ENCODE measurements at places on chromosomes 16 and 17.

DNA sequence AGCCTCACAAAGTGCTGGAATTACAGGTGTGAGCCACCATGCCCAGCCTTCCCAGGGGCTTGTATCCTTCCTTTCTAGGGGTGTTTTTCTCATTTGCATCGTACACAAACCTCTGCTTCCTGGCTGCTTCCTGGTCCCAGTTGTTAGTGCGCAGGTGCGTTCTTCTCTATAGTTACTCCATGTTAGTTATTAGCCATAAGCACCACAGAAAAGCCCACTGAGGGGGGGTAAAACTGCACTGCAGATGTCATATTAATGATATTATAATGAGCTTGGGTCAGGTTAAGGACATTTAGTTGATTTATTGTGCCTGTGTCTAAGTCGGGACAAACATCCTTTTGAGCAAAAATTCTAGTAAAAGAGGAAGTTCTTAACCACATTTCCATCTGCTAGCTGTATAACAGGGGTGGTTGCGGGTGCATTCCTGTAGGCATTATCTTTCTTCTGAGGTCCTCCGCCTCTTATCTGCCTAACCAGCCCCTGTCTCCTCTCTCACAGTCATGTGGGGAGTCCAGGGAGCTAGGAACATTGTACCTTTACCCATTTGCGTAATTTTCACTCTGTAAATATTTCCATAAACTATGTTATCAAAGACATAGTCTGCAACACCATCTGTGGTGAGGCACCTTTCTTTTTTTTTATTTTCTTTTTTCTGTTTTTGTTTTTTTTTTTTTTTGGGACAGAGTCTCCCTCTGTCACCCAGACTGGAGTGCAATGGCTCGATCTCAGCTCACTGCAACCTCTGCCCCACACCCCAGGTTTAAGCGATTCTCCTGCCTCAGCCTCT, 23.6 kb upstream of the ATF7IP2 start:
- no peak for DNase-seq

DNA sequence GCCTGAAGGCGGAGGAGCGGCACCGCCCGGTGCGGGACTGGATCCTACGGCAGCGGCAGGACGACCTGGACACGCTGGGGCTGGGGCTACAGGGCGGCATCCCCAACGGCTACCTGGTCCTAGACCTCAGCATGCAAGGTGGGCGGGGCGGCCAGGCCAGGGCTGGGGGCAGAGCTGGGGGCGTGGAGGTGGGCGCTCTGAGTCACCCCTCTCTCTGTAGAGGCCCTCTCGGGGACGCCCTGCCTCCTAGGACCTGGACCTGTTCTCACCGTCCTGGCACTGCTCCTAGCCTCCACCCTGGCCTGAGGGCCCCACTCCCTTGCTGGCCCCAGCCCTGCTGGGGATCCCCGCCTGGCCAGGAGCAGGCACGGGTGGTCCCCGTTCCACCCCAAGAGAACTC, 7.9 kb downstream of the MSLN start:
- DNase-seq = no peak

GRCh38 chr16:48014349-48015135, 141.3 kb downstream of the ABCC12 start:
- DNase-seq = no peak

DNA sequence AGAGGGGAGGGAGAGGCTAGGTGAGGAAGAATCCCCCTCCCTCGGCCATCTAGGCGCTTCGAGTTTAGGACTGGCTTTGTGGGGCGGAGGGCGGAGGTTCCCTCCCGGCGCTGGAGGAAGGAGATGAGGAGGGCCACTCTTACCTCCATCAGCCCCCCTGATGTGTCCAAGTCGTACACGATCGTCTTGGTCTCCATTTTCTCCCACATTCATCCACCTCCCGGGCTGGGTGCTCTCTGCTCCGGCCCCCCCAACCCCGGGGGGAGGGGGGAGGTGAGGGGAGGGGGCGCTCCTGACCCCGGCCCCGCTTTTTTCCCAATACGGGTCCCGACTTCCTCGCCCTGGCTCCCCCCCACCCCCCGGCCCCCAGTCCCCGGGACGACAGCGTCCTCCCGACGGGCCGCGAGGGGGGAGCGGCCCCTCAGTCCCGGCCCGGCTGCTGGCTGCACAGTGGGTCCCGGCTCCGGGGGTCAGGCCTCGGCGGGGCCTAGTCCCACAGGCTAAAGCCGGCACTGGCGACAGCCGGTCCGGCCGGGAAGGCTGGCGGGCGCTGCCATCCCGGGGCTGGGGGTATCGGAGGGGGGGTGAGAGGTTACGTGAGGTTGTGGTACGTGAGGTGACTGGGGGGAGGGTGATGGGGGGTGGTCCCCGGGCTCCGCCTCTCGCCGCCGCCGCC, 428 bp downstream of the PHF12 start:
- no peak for DNase-seq

GRCh38 chr16:56609463-56609921, 1.1 kb downstream of the MT2A start:
- DNase-seq = peak; percentile 82

GRCh38 chr17:4499431-4500190, 930 bp downstream of the SPNS2 start:
- DNase-seq = peak; percentile 45

GRCh38 chr17:41599680-41600079, 12.9 kb downstream of the KRT16 start:
- no peak for DNase-seq

- DNase-seq = peak; percentile 59
These were observed 139.4 kb downstream of the C16orf78 start for GRCh38 chr16:49513040-49513439.

DNA sequence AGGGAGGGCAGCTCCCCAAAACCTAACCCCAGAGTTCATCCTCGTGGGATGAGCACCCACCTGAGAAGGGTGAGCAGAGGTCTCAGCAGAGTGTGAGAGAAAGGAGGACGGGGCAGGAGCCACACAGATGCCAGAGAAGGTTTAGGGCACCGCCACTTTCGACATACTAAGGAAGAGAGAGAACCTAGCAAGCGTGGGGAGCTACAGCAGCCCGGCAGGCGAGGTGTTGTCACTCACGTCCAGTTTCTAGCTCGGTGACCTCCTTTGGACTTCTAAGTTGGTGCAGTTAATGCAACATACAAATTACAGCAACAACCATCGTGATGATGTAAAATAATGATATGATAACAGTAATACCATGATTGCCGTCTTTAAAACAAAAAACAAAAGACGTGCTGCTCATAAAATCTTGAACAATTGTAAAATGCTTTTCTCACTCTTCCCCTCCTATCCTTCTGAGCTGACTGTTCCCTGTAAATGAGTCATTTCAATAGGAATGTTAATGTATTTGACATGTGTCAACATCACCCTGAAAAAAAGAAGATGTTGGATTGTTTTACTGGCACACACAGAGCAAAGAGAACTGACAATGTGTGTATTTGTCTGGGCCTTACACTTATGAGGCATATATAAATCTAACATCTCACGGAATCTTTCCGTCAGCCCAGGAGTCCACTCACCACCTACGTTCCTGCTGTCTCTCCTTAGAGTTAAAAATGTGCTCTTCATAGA, 158.2 kb upstream of the MAF start:
- DNase-seq = no peak

- DNase-seq = peak; percentile 35
These were observed 258.2 kb downstream of the PARN start for GRCh38 chr16:14371778-14372431.

GRCh38 chr16:85436636-85437165, 176.4 kb upstream of the GSE1 start:
- no peak for DNase-seq

- no peak for DNase-seq
These were observed 9.4 kb downstream of the LPO start for GRCh38 chr17:58247511-58248363.

DNA sequence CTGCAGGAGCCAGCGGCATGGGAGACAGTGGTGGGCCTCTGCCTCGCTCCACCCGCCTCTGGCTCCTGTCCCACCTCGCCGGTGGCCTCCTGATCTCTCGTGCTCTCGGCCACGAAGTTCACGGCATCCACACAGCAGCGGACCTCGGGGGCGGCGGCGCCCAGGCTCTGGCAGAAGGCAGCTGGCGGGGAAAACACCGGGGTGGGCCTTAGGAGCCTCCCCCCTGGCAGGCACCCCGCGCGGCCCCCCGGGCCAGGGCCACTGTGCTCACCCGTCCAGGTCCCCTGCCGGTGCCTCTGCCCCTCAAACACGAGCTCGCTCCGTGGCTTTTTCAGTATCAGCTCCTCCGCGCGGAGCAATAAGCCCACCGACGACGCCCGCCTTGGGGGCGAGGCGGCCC, 409 bp upstream of the C17orf107 start:
- no peak for DNase-seq

- no peak for DNase-seq
These were observed 755 bp downstream of the RPL3L start for GRCh38 chr16:1953734-1954133.

DNA sequence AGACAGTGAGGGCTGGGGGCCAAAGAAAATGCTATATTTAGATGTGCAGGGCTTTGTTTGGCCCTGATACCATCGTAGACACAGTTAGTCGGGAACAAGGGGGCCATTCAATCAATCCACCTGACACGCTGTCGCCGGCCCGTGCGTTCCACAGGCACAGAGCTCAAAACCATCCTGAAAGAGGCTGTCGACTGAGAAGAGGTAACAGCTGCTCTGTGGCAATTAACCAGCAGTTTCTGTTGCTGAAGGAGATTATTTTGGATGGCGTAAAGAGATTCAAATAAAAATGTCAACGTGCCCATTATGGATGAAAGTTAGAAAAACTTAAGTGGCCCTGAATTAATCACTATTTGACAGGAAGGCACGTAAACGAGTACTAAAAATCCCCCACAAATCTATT, 276.2 kb upstream of the IRX5 start:
- no peak for DNase-seq

GRCh38 chr17:48351911-48352332, 78.1 kb downstream of the SKAP1 start:
- DNase-seq = peak; percentile 31

DNA sequence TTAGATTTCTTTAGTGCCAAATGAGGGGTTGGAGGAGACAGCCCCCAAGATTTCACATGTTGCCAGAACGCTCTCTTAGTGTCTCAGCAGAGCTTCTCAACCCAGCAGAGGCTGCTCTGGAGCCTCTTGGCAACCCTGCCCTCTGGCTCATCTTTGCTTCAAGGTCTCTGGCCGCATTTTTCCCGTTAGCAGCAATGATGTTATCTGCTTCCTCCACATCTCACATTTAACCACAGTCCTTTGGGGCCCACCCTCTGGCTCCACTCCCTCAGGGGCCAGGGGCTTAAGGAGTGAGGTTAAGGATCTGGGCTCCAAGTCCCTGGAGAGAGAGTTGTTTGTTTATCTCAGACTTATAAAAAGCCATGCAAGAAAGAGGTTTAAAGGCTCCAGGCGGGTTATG, 3.3 kb upstream of the XYLT1 start:
- DNase-seq = no peak

- no peak for DNase-seq
These were observed 39.4 kb upstream of the CHMP6 start for GRCh38 chr17:80952291-80952690.

DNA sequence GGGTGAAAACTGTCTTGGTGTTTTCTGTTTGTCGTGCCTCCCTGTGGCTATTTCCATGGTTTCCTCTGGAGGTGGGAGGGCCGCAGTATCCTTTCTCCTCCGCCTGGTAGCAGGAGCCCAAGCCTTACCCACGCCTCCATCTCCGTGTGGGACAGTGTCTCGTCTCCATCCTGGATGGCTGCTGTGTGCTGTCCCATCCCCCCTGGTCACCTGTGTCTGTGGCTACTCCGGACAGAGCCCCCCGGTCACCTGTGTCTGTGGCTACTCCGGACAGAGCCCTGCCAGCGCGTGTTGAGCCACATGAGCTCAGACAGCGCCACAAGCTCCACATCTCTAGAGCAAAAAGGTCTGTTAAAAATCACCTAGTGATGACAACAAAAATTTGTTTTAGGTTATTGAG, 198.2 kb upstream of the CHMP6 start:
- no peak for DNase-seq

DNA sequence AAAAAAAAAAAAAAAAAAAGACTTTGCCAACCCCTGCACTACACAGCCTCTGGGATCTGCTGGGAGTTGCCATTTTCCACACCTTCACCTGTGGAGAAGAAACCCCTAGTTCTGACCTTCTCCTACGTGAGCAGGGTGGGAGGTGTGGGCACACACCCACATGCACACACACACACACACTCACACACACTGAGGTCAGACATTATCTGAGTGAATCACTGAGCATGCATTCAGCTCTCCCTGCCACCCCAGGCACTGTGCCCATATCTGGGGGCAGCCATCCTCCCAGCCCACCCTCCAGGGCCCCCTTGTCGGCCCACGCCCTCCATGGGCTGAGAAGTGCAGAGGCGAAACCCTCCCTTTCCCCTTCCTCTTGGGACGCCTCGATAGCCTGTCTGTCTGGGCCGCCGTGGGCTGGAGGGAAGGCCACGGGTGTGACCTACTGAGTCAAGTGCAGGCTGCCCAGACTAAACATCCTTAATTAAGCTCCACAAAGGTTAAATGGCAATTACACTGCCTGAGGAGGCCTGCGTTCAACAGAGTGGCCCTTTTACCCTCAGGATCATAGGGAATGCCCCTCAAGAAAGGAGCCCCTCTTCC, 143.8 kb downstream of the C16orf95 start:
- no peak for DNase-seq

DNA sequence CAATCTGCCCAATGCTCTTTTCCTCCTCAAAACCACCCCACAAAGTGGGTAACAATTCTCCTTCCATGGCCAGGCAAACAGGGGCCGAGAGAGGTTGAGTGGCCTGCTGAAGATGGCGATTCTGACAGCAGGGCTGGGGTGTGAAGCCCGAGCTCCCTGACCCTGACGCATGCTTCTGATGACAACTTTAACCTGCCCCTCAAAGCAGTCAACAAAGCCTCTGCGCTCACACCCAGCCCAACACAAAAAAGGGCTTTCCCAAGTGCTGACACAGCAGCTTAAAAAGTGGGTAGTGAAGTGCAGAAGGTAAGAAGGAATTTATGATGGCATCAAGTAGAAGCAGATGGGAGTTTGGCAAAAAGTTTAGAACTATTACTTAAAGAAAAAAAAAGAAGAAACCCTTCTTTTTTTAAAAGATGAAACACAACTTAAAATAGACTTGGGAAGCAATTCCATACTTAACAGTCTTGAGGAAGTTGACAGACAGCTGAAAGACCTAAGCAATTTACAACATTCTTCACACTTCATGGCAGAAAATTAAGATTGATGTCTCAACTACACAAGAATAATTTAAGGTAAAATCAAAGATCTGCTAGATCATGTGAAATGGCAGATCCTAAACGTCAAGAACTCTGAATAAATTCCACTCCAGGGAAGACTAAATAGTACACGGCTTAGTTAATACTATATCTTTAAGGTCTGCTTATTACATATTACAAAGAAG, 133.9 kb downstream of the PARN start:
- DNase-seq = no peak

Measured in GM13977 (cell line).